GM04504 (cell line): ENCODE measurements at places on chromosomes 3 and 15.

DNA sequence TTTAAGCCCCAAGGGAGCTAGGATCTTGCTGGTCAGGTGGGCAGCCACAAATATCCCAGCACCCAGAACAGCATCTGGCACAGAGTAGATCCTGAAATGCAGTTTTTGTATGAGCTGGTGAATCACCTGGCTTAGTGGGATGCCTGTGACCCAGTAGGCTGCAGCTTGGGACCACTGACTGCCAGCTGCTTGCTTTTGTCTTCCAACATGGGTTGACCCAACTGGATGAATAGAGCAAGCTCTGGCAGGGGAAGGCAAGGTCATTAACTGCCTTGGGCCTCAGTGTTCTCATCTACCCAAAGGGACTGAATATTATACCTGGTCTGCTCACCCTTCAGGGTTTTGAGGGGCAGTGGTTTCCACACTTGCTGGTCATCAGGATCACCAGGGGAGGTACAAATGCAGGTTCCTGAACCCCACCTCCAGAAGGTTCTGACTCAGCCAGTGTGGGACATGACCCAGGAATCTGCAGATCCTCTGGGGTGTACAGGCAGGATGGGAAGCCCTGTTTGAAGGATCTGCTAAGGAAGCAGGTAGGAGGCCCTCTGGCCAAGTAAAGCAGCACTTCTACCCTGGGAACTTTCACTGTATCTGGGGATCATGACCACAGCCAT, 55.4 kb downstream of the ITGA11 start:
- DNase-seq, result no peak

DNA sequence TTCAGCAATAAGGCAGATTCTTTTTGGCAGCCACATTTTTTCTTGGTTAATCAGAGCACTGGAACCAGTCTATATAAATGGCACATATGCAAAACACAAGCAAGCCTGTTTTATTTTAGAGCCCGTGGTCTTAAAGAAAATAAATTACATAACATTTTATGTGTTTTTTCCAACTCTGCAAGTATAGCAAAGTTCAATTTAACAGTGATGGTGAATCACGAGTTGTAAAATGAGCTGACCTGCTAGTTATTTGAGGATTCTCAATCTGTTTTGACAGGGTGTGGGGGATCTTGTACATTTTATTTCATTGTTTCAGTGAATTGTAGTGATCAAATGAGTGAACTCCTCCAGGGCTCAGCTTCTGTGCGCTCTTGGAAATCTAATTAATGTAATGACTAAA, 2.7 kb downstream of the ARHGEF26 start:
- DNase-seq, result no peak

DNA sequence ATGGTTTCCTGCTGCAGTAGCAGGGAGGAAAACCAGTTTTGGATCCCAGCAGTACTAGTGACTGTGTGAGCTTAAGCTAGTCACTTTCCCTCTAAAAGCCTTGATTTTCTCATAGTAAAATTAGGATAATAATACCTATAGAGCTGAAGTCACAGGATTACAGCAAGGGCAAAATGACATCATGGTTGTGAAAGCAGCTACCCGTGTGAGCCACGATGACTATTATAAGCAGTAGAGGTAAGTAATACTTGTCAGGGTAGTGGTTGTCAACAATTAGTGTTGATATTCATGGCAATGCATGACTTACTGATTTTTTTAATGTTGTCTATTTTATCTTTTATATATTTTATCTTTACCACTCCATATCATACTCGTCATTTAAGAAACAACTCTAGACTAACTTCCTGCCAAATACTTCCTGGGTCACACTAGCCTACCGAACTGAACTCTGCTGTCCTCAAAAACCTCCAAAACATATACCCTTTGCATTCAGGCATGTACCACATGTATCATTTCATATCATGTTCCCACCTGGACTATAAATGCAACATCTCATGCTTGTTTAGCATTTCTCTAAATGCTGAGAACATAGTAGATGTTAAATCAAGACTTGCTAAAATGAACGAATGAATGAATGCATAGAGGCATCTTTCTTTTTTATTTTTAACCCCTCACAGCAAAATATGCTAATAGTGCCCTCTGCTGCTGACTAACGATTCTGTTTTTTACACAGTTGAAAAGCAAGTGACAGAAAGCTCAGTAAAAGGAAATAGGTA, 172.6 kb downstream of the P3H2 start:
- DNase-seq, result no peak

- no peak for DNase-seq
Measured at GRCh38 chr15:99412082-99412481, 153.7 kb upstream of the MEF2A start.

GRCh38 chr3:24316887-24317383, 177.7 kb downstream of the THRB start:
- no peak for DNase-seq

- DNase-seq, result no peak
Measured at GRCh38 chr3:65772758-65773157, 266.0 kb downstream of the MAGI1 start.

- no peak for DNase-seq
Measured at GRCh38 chr3:52106951-52107611, 47.1 kb downstream of the POC1A start.

DNA sequence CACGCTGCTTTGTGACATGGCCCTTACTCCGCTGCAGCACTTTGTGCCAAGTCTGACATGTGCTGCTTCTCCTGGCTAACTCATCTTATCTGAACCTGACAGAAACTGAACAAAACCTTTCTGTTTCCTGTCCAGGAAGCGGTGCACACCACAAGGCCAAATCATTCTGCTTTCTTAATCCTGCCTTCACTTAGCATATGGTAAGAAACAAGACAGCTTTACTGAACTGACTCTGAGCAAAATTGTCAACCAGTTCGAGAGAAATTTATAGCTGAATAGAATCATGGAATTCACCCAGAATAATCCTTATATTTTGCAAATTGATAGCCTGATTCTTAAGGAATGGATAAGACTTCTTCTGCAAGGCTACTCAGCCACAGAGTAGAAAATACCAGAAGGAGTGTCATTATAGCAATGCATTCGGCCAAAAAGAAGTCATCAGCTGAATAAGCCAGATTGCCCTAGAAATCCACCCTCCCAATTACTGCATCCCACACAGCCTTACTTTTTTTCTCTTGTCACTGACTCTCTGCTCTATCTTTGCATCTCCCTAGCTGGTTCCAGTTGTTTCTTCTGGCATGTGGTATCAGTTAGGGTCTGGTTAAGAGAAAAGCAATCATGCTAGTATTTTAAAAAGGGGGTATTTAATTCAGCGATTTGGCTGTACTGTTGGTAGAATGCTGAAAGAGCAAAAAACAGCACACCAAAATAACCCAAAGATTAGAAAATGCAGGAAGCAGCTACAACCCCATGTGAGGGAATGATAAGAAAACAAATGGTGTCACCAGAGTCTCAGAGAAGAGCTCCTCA, 41.6 kb upstream of the STRIT1 start:
- DNase-seq, result no peak

- DNase-seq, result no peak
Measured at GRCh38 chr3:180414157-180414556, 187.8 kb upstream of the TTC14 start.

- DNase-seq, result no peak
Measured at GRCh38 chr3:29468187-29468586, 187.3 kb downstream of the RBMS3 start.

DNA sequence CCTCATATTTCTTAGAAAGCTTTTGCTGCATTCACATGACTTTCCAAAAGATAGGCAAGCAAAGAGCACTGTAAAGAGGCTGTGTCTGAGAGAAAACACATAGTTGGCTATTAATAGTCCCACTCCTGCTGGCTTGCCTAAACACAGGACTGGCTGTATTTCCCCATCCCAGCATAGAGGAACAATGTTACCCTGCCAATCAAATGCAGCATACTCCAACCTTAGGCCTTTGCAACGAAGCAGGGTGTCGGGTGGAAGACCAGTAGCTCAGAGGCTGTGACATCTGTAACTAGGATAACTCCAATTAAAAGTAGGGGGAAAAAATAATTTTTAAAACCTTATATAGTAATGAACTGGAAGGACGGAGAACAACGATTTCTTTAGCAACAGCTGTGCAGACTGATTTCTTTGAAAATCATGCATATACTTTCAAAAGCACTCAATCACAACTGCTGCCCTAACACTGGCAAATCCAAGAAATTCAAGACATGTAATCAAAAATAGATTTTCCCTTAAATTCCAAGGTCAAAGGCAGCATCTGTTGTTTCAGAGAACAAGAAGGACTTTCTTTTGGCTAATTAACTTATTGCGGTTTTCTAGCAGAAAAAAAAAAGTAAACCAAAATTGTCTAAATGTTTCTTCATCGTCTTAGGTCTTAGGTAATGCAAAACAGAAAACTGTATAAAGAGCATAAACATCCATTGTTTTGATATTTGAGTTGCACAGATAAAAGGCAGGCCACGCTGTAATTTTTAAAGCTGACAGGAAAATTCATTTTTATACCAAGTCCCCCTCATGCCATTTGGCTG, 139.3 kb downstream of the TNIK start:
- no peak for DNase-seq

GRCh38 chr3:190767851-190768250, 94.6 kb downstream of the GMNC start:
- no peak for DNase-seq

DNA sequence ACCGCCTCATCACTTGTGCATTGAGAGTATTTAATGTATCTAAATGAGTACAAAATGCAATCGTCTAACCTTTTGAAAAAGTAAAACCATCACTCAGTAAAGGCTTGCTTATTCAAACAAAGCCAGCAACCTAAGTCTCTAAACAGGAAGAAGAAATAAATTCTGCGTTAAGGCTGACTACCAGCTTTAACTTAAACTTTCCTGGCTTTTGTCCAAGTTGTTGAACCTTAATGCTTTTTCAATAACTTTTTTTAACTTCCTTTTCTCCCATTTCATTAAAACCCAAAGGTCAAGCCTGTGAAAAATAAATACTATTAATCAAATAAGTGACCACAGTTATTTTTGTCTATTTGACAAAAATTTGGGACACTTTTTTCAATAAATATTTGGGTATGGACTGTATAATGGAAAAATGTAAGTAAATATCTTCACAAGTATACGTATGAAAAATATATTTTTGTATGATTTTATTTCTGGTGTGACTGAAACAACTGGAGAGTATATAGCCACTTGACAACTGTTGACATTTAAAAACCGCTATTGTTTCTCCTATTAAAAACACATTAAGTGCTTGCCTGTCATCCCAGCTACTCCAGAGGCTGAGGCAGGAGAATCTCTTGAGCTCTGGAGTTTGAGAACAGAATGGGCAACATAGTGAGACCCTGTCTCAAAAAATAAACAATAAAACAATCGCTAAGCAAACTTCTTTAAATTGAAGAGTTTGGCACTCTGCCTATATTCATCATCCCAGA, 2.9 kb downstream of the KLHL24 start:
- DNase-seq, result no peak

GRCh38 chr15:94036156-94036555, 195.2 kb upstream of the MCTP2 start:
- DNase-seq, result no peak

DNA sequence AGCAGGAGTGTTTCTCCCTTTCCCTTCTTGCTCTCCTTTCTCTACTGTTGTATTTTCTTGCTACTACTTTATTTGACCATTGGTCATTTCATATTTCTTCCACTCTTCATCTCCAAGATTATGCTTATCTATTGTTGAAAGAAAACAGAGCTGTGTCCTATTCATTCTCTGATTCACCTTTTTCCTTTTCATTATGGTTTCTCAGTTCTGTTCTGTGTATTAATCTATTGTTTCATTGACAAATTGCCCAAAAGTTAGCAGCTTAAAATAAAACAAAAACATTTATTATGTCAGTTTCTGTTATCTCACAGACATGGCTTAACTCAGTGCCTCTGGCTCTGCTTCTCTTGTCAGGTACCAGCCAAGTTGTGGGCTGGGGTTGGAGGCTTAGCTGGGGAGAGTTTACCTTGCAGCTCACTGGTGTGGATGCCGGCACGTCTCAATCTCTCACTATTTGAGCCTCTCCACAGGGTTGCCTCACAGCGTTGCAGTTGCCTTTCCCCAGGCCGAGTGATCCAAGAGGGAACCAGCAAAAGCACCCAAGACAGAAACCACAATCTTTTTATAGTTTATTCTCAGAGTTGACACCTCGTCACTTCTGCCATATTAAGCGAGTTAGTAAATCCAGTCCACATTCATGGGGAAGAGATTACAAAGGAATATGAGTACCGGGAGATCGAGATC, 36.9 kb upstream of the FILIP1L start:
- DNase-seq, result no peak

- DNase-seq, result no peak
Measured at GRCh38 chr3:123337948-123338619, 110.8 kb downstream of the ADCY5 start.

GRCh38 chr3:26312816-26313215, 309.8 kb upstream of the LRRC3B start:
- DNase-seq, result no peak

DNA sequence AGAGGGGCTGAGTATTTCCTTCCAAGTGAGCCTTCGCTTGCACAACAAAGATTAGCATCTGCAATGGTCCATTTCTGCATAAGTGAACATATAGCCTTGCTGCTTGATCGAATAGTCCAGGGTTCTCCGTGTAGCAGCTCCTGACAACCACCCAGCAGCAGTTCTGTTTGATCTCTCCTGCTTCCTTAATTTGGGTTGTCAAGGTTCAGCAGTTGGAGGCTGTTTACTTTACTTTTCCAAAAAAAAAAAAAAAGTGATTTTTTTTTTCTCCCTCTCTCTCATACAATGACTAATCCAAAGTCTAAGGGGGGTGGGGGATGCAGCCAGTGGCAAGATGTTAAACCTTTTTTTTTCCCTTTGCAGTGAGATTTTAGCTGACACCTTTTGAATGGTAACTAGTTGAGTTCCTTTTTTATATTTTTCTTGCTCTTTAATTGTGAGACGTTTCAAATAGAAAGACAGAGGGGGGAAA, 3.6 kb downstream of the FOXP1 start:
- DNase-seq, result no peak

DNA sequence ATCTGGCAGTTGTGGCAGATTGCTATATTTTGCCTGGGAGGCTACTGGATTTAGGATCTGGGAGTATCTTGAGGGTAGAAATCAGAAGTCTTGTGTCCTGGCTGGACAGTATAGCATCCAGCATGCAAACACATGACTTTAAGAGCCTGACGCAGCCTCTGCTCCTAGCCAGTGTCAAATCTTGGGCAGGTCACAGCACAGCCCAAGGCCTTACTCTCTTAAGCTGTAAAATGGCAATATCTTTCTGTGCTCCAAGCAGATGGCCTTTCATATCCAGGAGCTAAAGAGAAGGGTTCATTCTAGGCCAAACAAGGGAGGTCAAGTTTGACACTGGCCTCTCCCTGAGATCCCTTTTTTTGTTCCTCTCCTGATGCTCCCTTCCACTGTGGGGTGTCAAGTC, 19.8 kb upstream of the RAD18 start:
- DNase-seq, result no peak

DNA sequence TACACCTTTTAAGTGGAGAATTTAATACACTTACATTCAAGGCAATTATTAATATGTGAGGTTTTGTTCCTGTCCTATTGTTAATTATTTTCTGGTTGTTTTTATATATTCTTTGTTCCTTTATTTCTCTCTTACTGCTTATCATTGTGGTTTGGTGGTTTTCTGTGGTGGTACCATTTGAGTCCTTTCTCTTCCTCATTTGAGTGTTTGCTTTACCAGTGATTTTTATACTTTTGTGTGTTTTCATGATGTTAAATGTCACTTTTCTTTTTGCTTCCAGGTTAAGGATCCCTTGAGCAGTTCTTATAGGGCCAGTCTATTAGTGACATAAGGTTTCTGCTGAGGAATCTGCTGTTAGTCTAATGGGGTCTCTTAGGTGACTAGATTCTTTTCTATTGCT, 116.5 kb downstream of the LRRK1 start:
- DNase-seq, result no peak

GRCh38 chr3:162701211-162701610, 1204.6 kb downstream of the OTOL1 start:
- DNase-seq, result no peak
